ENCODE measurements at places on chromosomes 3 and 15.

GRCh38 chr3:17151598-17152373 lies 267.0 kb downstream of the PLCL2 start:
- H3K4me3 ChIP-seq = no peak overlapping the region
- H3K36me3 ChIP-seq = no peaks in the 10 kb centered on the region
- no peak overlapping the region for H3K27ac ChIP-seq

- H3K36me3 ChIP-seq = no peaks in the 10 kb centered on the region
- H3K4me1 ChIP-seq = no peaks in the 10 kb centered on the region
- no peak overlapping the region for H3K27ac ChIP-seq
- DNase-seq = no peak
- no peaks in the 10 kb centered on the region for H3K27me3 ChIP-seq
These were observed 46.0 kb upstream of the NEK10 start for GRCh38 chr3:27415202-27415601.

DNA sequence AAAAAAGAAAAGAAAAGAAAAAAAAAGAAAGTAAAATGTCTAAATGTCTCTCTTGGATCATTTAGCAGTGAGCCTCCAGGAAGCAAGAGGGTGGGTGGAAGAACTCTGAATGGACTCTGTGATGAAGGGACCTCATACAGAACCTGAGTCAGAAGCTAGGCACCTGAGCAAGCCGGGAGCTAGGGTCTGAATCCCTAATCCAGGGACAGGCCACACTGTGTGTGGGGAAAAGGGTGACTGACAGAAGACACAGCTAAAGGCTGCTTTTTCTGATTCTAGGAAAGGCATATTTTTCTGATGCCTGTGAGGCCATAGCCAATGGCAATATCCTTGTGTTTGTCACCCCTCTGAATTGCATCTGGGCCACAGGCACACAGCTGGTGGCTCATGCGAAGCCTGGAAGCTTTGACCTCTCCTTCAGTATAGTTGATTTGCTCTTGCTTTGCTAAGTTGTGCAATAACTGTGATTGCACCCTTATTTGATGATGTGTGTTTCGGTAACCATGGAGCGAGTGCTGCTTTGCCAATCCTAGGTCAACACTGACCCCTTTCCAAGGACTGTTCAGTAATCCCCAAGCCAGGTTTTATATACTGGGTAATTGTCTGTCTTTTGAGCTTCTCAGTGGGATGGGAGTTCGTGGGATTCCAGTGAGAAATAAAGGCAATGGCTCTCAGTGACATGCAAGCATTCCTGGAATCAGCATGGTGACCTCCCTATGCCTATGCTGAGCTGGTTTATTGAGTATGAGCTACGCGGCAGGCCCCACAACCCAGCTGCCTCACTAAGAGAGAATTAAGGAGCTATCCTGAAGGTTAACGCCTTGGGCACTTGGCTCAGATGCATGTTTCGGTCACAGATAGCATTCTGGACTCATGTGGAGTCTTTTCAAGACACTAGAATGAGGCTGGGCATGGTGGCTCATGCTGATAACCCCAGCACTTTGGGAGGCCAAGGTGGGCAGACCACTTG lies 49.0 kb upstream of the OSBPL11 start:
- H3K4me1 ChIP-seq = no peaks in the 10 kb centered on the region
- peak; percentile 23 for DNase-seq

DNA sequence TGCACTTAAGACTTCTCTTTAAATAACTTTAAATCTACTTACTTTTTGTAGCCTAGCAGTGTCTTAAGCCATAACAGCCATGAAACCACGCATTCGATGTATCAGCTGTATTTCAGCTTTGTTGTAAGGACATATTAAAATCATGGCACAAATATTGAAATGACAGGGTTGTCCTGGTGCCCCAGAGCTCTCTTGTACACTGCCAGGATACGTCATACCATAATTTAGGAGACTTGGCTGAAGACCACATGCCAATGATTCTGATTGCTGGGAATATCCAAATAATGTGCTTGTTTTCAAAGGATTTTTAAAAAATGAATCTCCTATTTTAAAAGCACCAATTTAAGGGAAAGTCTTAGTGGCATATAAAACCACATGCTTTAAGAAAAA lies 265.4 kb downstream of the SLCO3A1 start:
- peaks cover 14% of the 10 kb centered on the region for H3K4me1 ChIP-seq
- no peaks in the 10 kb centered on the region for H3K27me3 ChIP-seq
- no peak for DNase-seq

DNA sequence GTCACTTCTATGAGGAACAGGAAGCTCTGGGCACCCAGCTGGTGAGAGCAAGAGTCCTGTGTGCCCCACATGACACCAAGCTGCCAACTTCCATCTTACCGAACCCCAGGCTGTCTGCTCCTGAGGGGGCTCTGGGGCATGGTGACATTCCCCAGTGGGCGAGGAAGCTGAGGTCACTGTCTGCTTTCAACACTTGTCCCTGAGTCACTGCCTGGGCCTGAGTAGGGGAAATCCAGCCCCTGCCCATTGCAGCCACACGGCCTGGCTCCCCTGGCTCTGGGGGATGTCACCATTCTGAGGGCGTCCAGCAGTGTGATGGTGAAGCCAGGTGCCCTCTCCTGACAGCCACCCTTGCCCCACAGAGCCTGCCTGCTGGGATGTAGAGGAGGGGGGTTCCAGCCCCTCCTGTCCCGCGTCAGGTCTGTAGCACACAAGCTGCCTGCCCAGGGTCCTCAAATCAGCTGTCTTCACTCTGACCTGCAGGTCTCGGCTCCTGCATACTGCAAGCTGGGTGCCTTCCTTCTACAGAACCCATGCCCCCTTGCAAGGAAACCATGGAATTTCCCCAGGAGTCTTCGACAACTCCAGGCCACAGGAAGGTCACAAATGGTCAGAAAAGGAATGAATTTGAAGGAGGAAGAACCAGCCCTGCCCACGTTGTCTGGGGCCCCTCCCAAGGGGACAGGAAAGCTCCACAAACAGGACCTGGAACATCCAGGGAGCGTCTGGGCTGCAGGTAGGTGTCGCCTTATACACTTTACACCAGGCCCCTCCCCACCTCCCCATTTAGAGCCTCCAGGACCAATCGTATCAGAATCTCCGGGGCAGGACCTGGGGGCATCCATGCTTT lies 69.9 kb upstream of the GATM start:
- H3K4me1 ChIP-seq = peaks cover 5% of the 10 kb centered on the region
- no peak overlapping the region for H3K4me3 ChIP-seq
- no peaks in the 10 kb centered on the region for H3K36me3 ChIP-seq
- DNase-seq = no peak
- H3K27me3 ChIP-seq = no peaks in the 10 kb centered on the region

DNA sequence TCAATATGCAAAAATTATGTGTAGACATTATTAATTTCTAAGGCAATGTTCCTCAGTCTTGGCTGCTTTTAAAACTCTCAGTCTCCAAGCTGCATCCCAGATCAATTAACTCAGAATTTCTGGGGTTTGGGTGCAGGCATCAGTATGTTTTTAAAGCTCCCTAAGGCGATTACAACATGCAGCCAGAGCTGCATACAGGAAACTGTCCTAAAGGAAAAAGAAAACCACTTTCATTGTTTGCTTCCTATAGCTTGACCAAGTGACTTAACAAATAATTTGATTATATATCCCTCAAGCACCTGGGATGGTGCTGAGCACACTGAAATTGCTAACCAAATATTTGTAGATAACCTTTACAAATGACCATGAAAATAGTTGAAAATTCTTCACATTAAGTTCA lies 194.7 kb downstream of the DTWD1 start:
- no peaks in the 10 kb centered on the region for H3K4me1 ChIP-seq
- DNase-seq = no peak
- no peaks in the 10 kb centered on the region for H3K27me3 ChIP-seq
- H3K36me3 ChIP-seq = no peaks in the 10 kb centered on the region

- no peak for DNase-seq
- H3K36me3 ChIP-seq = no peaks in the 10 kb centered on the region
- no peak overlapping the region for H3K27ac ChIP-seq
- no peak overlapping the region for H3K4me3 ChIP-seq
- no peaks in the 10 kb centered on the region for H3K27me3 ChIP-seq
These were observed 2.9 kb upstream of the TFG start for GRCh38 chr3:100706365-100706764.

GRCh38 chr15:51335087-51335486 lies 3.3 kb downstream of the CYP19A1 start:
- H3K27ac ChIP-seq = no peak overlapping the region
- H3K27me3 ChIP-seq = no peaks in the 10 kb centered on the region
- no peak overlapping the region for H3K4me3 ChIP-seq
- peaks cover 15% of the 10 kb centered on the region for H3K4me1 ChIP-seq

All from tibial nerve (tissue), 4 donors.